ENCODE measurements at places on chromosomes 4 and X. TPM values are rescaled to one million over a fixed set of nuclear protein-coding genes. Genes with fewer than 3 reads are reported as not detected.

TRPC3 gene
- 1.3 TPM for polyA plus RNA-seq

CENPI gene
- 9.9 TPM for polyA plus RNA-seq

GPAT3 gene
- polyA plus RNA-seq, result 20.4 TPM

GLUD2 gene
- 5.6 TPM for polyA plus RNA-seq

TRAM1L1 gene
- polyA plus RNA-seq, result 18.1 TPM

SMR3B gene
- not detected for polyA plus RNA-seq

PRRG3 gene
- polyA plus RNA-seq, result 6.6 TPM

FGFBP2 gene
- 0.35 TPM for polyA plus RNA-seq

NLRP2B gene
- polyA plus RNA-seq, result 0.07 TPM

NSG1 gene
- polyA plus RNA-seq, result 4.5 TPM

APELA gene
- polyA plus RNA-seq, result 10.7 TPM

PDGFRA gene
- 184 TPM for polyA plus RNA-seq

IBSP gene
- not detected for polyA plus RNA-seq

GPR143 gene
- polyA plus RNA-seq, result 14.1 TPM

ENPP6 gene
- 7.8 TPM for polyA plus RNA-seq

UGT2B15 gene
- polyA plus RNA-seq, result 0.06 TPM

SPANXA1 gene
- not detected for polyA plus RNA-seq

YY2 gene
- polyA plus RNA-seq, result 2.8 TPM

FRYL gene
- polyA plus RNA-seq, result 45.4 TPM

RIBC1 gene
- polyA plus RNA-seq, result 5.0 TPM

TSPAN7 gene
- 55.8 TPM for polyA plus RNA-seq

ASB9 gene
- 11.5 TPM for polyA plus RNA-seq

TMPRSS11A gene
- not detected for polyA plus RNA-seq

DCLK2 gene
- 11.1 TPM for polyA plus RNA-seq

POF1B gene
- polyA plus RNA-seq, result 0.44 TPM

LSM6 gene
- polyA plus RNA-seq, result 62.5 TPM

CT45A5 gene
- not detected for polyA plus RNA-seq

ATP8A1 gene
- 33.6 TPM for polyA plus RNA-seq

FHIP1A gene
- 5.3 TPM for polyA plus RNA-seq

MAGEB2 gene
- not detected for polyA plus RNA-seq

MID2 gene
- polyA plus RNA-seq, result 11.4 TPM

TEX13C gene
- polyA plus RNA-seq, result not detected

DMRTC1 gene
- polyA plus RNA-seq, result 0.46 TPM

TMEM47 gene
- polyA plus RNA-seq, result 39.0 TPM

LEF1 gene
- 68.8 TPM for polyA plus RNA-seq

POLA1 gene
- 17.7 TPM for polyA plus RNA-seq

GYPE gene
- polyA plus RNA-seq, result 4.0 TPM

PPP4R3C gene
- polyA plus RNA-seq, result not detected

BTC gene
- 6.2 TPM for polyA plus RNA-seq

ANOS1 gene
- 9.0 TPM for polyA plus RNA-seq

FOXR2 gene
- polyA plus RNA-seq, result not detected

MAML3 gene
- polyA plus RNA-seq, result 16.8 TPM

TMEM35A gene
- polyA plus RNA-seq, result 10.6 TPM

RPS6KA6 gene
- polyA plus RNA-seq, result 18.6 TPM

CYLC1 gene
- polyA plus RNA-seq, result not detected

GSX2 gene
- not detected for polyA plus RNA-seq

IGSF1 gene
- 23.6 TPM for polyA plus RNA-seq

SLC49A3 gene
- 3.1 TPM for polyA plus RNA-seq

CXCL9 gene
- polyA plus RNA-seq, result 0.06 TPM

SPACA5 gene
- polyA plus RNA-seq, result not detected

DMP1 gene
- polyA plus RNA-seq, result not detected

PPA2 gene
- 106 TPM for polyA plus RNA-seq

CHRNA9 gene
- polyA plus RNA-seq, result 0.82 TPM

DCX gene
- 1.8 TPM for polyA plus RNA-seq

UBE2D3 gene
- 315 TPM for polyA plus RNA-seq

CBR4 gene
- polyA plus RNA-seq, result 44.6 TPM

HSFX2 gene
- 0.71 TPM for polyA plus RNA-seq

ZNF674 gene
- 6.1 TPM for polyA plus RNA-seq

ADH1C gene
- 88.0 TPM for polyA plus RNA-seq
